ENCODE measurements at places on chromosomes 5 and 9. TPM values are rescaled to one million over a fixed set of nuclear protein-coding genes. Genes with fewer than 3 reads are reported as not detected.

The CATSPER3 gene
- 0.58 TPM for total RNA-seq

The PTAR1 gene
- 30.9 TPM for total RNA-seq

The CCDC152 gene
- 0.86 TPM for total RNA-seq

The EIF4E1B gene
- total RNA-seq, result not detected

The HOMER1 gene
- total RNA-seq, result 69.9 TPM

The CCDC192 gene
- not detected for total RNA-seq

The RASGRF2 gene
- 8.2 TPM for total RNA-seq

The ANKRD55 gene
- not detected for total RNA-seq

The LAMC3 gene
- 0.40 TPM for total RNA-seq

The BTNL9 gene
- 30.5 TPM for total RNA-seq

- no peak overlapping the region for H3K4me3 ChIP-seq
- H3K27me3 ChIP-seq, result no peaks in the 10 kb centered on the region
- H3K36me3 ChIP-seq, result no peaks in the 10 kb centered on the region
- H3K4me1 ChIP-seq, result peaks cover 6% of the 10 kb centered on the region
Measured at GRCh38 chr9:107749787-107750444, 260.3 kb upstream of the KLF4 start.

DNA sequence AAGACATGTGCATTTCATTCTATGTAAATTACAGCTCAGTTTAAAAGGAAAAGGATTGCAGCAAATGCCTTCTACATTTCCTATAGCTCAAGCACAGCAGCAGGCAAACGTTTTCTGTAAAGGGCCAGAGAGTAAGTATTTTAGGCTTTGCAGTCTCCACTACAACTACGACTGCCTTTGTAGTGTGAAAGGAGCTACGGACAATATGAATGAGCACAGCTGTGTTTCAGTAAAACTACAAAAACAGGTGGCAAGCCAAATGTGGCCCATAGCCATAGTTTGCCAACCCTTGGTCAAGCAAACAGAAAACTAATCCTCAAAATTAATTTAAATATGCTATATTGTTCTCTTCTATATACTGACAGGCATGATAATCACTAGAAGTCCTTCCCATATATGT lies 7.2 kb downstream of the PTBP3 start:
- DNase-seq, result no peak

GRCh38 chr5:66596636-66597182 lies 516 bp downstream of the MAST4 start:
- no peaks in the 10 kb centered on the region for H3K36me3 ChIP-seq
- H3K27me3 ChIP-seq, result peaks cover 7% of the 10 kb centered on the region
- H3K27ac ChIP-seq, result peak overlapping the region; percentile 71
- DNase-seq, result peak; percentile 49

GRCh38 chr9:133359399-133360175 lies 3.2 kb downstream of the SURF2 start:
- H3K27me3 ChIP-seq, result no peaks in the 10 kb centered on the region
- DNase-seq, result no peak
- H3K36me3 ChIP-seq, result peaks cover 50% of the 10 kb centered on the region

DNA sequence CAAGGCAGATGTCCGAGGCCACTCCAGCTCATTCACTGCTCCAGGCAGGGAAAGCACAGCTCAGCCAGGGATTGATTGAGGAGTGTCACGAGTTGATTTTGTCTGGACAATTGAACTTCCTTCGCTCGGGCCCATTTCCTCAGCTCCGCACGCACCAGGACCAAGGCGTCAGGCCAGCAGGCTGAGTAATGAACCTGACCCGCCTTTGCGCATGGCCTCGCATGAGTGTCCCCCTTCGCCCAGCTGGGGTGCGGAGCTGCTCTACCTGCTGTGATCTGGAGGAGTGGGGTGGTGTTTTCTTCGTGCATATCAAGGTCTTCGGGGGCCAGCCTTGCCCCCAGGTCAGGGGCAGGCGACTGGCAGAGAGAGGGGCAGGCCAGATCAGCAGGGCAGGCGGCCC lies 44.0 kb downstream of the VAV2 start:
- no peak overlapping the region for H3K27ac ChIP-seq
- no peak overlapping the region for H3K4me3 ChIP-seq
- no peaks in the 10 kb centered on the region for H3K27me3 ChIP-seq
- H3K36me3 ChIP-seq, result no peaks in the 10 kb centered on the region
- DNase-seq, result no peak

DNA sequence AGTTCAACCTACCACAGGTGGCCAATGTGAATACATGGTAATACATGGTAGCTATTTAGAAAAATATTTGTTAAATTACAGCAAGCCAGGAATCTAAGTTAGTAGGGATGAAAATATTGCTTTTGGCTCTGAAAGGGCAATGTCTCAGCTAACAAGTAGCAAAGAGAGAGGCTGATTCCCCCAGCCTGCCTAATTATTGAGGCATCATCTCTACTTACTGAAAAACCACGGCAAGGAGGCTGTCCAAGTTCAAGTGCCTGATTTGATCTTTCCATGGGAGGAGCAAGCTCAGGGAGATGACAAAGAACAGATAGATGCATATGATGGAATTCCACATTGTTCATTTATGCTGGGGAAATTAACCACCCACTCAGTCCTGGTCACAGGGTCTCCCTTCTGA lies 28.7 kb upstream of the UBTD2 start:
- no peaks in the 10 kb centered on the region for H3K4me1 ChIP-seq
- H3K4me3 ChIP-seq, result no peak overlapping the region
- no peaks in the 10 kb centered on the region for H3K27me3 ChIP-seq
- H3K36me3 ChIP-seq, result no peaks in the 10 kb centered on the region
- H3K27ac ChIP-seq, result no peak overlapping the region

DNA sequence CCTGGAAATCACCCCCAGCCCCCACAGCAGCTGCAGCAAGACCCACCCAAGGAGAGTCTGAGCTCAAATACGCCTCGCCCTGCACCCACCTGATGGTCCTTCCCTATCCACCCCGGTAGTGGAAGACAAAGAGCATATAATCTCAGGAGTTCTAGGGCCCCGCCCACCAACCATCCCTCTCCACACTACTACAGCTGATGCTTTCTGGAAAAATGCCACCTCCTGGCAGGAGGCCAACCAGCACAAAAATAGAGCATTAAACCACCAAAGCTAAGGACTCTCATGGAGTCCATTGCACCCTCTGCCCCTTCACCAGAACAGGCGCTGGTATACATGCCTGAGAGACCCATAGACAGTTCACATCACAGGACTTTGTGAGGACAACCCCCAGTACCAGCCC lies 22.5 kb upstream of the NIPSNAP3A start:
- H3K27ac ChIP-seq, result no peak overlapping the region
- H3K27me3 ChIP-seq, result no peaks in the 10 kb centered on the region
- no peak for DNase-seq
- no peak overlapping the region for H3K4me3 ChIP-seq

DNA sequence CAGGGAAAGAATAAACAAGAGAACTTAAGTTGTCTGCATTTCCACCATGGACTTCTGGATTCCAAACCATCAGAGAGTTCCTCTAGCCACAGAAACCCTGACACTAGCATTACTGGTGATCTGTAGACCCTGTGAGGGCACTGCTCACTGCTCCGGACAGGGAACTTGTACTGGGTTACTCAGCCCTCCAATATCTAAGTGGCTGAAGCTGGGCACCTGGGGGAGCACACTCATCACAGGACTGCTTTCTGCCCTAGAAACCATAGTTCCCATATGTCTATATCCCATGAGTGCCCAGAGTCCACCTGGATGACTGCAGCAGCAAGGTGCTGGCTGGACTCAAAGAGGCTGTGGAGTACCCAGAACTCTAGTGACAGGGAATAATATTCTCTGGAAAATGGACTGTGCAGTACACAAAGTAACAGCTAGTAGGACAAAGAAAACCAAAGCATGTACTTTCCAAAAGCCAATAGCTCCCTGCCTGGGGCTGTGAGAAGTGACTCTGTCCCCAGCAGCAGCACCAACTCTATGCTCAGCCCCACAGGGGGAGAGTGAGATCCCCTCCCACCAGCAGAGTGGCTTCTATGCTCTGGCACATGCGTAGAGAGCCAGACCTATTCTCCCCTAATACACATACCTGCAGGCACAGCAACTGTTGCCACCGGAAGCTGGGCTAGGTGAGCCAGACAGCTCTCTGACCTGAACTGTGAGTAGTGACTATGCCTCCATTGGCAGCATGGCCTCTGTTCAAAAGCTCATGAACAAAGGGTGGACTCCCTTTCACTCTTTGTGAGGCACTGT lies 472.9 kb upstream of the FTMT start:
- no peaks in the 10 kb centered on the region for H3K4me1 ChIP-seq
- no peak overlapping the region for H3K27ac ChIP-seq
- DNase-seq, result peak; percentile 13
- H3K27me3 ChIP-seq, result no peaks in the 10 kb centered on the region

DNA sequence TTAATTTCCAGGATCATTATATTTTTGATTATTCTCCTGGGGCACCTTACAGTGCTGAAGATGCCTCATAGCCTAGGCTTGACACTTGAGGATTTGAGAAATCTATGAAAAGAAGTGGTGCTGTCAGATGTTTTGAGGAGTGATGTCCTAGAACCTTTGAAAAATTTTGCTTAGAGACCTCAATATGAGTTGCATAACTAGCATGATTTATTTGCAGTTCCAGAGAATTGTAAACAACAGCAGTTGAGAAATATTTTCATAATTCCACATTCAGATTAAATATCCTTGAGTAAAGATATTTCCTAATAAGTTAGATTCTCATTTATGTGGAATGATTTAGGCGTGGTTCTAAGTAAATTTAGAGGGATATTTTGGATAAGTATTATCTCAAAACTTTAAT lies 225.8 kb downstream of the ADAMTSL1 start:
- no peak overlapping the region for H3K4me3 ChIP-seq
- no peaks in the 10 kb centered on the region for H3K36me3 ChIP-seq
- no peaks in the 10 kb centered on the region for H3K27me3 ChIP-seq
- no peak for DNase-seq
- no peak overlapping the region for H3K27ac ChIP-seq

- no peak for DNase-seq
- H3K4me1 ChIP-seq, result peaks cover 40% of the 10 kb centered on the region
- H3K27ac ChIP-seq, result no peak overlapping the region
- H3K27me3 ChIP-seq, result peaks cover 80% of the 10 kb centered on the region
- no peaks in the 10 kb centered on the region for H3K36me3 ChIP-seq
Measured at GRCh38 chr9:77018058-77018968, 1.1 kb upstream of the FOXB2 start.
